ENCODE measurements at places on chromosomes 5 and 9. TPM values are rescaled to one million over a fixed set of nuclear protein-coding genes. Genes with fewer than 3 reads are reported as not detected.

The ELAVL2 gene
- total RNA-seq = not detected

The APBA1 gene
- total RNA-seq = 0.51 TPM

The PHAX gene
- total RNA-seq = 52.3 TPM

The INSL4 gene
- total RNA-seq = 13.9 TPM

The TMEM171 gene
- 7.2 TPM for total RNA-seq

The LRRTM2 gene
- not detected for total RNA-seq

The ADAMTSL2 gene
- not detected for total RNA-seq

The FIBCD1 gene
- 10.7 TPM for total RNA-seq

The RICTOR gene
- 11.4 TPM for total RNA-seq

The DNAJC21 gene
- 26.7 TPM for total RNA-seq

The RALGDS gene
- 28.8 TPM for total RNA-seq

The SAXO1 gene
- not detected for total RNA-seq

The CCDC183 gene
- 0.49 TPM for total RNA-seq

The HTR1A gene
- not detected for total RNA-seq

The COL5A1 gene
- total RNA-seq = 39.0 TPM

The ACOT12 gene
- total RNA-seq = not detected

The MED7 gene
- 16.9 TPM for total RNA-seq

The RABEPK gene
- total RNA-seq = 44.1 TPM

The SEPTIN8 gene
- total RNA-seq = 13.0 TPM

The TSC1 gene
- total RNA-seq = 15.4 TPM

The CFAP90 gene
- total RNA-seq = 0.89 TPM

The GCNT4 gene
- 0.46 TPM for total RNA-seq

The F2RL2 gene
- total RNA-seq = 5.5 TPM

The IL33 gene
- total RNA-seq = 0.83 TPM

The FBP2 gene
- total RNA-seq = not detected

The GPR151 gene
- total RNA-seq = not detected

The GZMA gene
- total RNA-seq = not detected

The GRXCR2 gene
- not detected for total RNA-seq

The TMEM245 gene
- total RNA-seq = 45.7 TPM

The RAB14 gene
- 45.8 TPM for total RNA-seq

The C5orf58 gene
- not detected for total RNA-seq

The PLAC8L1 gene
- total RNA-seq = not detected

Measured in A549 treated with RU486 at 1 μM for 4 hours (cell line).